ENCODE measurements at places on chromosomes 16 and 17.

DNA sequence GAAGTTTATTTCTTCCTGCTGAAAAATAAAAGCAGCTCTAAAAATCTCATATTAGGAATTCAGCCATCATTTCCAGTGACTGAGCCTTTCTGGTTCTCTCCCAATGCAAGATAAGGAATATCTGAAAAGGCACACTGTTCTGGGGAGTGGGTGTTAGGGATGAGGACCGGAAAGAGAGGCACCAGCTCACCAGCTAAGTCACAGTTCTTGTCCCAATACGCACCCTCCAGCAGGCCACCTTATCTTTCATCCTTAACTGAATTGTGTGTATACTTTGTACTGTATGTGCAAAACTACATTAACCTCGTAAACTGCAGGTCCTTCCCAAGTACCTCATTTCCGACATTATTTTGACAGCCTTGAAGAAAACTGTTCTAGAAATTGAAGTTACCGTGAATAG lies 11.0 kb downstream of the AMFR start:
- DNase-seq: no peak

DNA sequence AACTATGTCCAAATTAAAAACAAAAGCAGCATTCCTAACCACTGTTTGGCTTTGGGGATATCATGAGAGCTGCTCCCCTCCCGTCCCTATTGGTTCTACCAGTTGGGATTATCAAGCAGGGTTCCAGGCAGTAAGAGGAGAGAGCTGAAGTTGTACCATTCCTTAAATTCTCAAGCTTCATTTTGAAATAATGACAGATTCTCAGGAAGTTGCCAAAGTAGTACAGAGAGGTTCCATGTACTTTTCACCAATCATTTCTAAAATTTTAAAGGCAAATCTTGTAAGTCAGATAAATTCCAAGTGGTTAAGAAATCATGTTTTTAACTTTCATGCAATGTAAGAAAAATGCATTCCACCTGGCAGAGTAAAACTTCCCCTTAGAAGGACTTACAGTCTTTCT lies 36.9 kb downstream of the TEX2 start:
- no peak for DNase-seq

DNA sequence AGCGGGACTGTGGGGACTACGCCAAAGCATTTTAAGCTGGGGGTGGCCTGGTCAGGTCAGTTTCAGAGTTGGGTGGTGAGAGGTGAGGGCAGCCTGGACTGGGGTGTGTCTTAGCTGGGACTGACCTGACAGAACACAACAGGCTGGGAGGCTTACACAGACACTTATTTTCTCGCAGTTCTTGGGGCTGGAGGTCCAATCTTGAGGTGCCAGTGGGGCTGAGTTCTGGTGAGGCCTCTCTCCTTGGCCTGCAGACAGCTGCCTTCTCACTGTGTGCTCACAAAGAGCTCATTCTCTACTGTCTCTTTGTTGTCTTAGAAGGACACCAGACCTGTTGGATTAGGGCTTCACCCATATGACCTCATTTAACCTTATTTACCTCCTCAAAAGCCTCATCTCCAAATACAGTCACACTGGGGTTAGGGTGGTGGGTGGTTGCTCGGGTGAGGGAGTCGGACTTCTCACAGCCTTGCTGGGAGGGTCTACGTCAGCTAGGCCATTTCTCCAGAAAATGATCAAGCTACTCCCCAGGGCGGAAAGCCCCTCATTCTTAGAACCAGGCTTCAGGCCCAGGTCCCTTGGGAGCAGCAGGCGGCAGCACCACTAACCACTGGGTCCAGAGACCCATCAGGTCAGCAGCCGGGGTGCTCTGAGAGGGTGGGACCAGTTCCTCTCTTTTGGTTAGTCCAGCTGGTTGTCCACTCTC lies 149.3 kb downstream of the RAB11FIP4 start:
- no peak for DNase-seq

GRCh38 chr17:80588702-80589383 lies 44.2 kb downstream of the RPTOR start:
- no peak for DNase-seq

DNA sequence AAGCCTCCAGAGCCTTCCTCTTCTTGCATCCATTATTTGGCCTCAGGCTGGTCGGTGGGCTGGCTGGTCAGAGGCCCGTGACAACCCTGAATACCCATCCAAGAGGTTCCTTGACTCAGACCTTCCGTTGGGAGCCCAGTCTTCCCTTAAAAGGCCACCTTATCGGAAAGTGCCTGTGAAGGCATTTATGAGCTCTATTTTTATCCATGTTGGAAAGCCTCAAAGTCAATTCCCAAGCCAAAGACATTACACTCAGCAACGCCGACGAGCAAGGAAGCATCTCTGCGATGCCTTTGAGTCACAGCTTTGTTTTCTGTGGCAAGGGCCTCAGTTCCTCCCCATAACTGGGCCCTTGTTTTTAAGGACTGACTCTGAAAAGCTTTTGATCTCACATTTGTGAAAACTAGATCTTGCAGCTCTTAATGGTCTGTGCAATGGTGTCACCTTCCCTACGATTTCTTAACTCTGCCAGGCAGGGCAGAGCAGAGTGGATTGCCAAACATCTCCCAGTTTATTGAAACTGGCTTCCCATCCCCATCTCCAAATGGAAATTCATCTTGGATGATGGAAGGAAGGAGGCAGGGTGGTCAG lies 13.3 kb upstream of the SPOP start:
- DNase-seq: no peak

DNA sequence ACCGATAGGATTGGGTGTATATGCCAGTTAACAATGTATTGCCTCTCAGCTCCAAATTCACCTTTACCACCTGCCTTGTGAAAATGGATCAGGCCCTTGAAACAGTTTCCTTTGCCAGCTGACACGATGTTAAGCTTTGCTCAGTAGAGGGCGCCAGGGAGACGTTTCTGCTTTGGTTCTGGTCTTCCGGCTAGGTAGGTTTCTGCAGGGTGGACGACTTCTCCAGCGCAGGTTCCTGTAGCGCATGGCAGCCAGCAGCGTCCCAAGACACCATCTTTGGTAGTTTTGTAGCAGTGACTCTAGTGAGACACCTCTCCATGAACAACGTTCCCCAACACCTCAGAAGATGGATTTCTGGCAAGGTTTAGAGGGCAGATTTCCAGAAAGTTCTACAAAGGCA lies 24.0 kb downstream of the SYCE1L start:
- no peak for DNase-seq

DNA sequence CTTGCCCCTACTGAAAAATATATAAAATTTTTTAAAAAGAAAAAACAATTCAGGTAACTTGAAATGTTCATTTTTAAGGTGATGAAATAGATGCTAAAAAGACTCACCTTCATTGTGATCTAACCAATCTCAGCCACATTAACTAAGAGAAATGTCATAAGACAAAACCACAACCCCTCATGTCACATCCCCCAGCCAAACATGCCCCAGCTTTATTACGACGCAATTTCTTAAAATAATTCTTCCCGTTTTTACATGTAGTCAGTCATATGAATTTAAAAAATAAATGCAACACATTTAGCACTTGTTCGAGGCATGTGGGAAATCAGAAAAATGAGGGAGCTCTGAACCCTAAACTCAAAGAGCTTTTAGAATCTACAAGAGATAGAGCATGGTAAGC lies 9.5 kb downstream of the AMFR start:
- DNase-seq: no peak

- DNase-seq: no peak
Measured at GRCh38 chr17:5638596-5638995, 54.3 kb upstream of the NLRP1 start.

DNA sequence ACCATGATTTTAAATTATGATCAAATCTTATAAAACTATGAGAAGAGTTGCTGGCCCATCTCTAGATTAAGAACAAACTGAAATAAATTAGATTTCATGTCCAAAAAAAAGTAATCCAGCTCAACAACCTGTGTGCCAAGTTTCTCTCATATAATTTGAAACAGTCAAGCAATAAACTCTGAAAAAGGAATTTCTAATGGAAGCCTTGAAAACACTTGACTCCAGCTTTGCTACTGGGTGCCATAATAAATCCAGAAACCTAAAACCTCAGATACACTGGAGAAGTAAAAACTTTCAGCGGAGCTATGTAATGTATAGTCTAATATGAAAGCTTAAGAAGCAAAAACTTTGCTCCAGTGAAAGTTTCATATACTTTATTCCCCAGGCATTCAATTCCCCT lies 25.5 kb downstream of the RPGRIP1L start:
- DNase-seq: no peak

GRCh38 chr16:89443727-89444084 lies 46.7 kb downstream of the ANKRD11 start:
- DNase-seq: no peak

GRCh38 chr17:34071886-34072420 lies 183.1 kb upstream of the CCL2 start:
- DNase-seq: no peak

GRCh38 chr16:13863075-13863765 lies 56.7 kb upstream of the ERCC4 start:
- no peak for DNase-seq

DNA sequence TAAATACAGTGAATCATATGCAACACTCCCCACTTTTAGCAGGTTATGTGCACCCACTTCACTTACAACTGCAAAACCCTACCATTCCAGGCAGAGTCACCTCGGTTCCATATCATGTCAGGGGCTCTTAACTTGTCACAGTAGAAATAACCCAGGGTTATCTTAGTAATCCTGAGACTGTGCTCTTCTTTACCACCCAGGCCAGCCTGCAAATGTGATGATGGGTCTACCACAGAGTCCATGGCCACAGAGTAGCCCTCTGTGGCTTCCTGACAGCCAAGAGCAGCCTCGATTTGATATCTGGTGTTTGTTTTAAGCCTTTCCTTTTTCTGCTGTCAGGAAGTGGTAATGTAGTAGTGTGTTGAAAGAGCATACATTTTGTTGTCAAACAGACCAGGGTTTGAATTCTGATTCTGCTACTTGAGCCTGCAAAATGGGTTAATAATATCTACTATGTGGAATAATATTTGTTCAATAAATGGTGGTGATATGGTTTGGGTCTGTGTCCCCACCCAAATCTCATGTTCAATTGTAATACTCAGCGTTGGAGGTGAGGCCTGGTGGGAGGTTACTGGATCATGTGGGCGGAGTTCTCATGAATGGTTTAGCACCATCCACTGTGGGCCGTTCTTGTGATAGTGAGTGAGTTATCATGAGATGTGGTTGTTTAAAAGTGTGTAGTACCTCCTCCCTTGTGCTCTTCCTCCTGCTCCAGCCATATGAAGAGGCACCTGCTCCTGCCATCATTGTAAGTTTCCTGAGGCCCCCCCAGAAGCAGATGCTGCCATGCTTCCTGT lies 416.5 kb downstream of the UTP18 start:
- DNase-seq: no peak

DNA sequence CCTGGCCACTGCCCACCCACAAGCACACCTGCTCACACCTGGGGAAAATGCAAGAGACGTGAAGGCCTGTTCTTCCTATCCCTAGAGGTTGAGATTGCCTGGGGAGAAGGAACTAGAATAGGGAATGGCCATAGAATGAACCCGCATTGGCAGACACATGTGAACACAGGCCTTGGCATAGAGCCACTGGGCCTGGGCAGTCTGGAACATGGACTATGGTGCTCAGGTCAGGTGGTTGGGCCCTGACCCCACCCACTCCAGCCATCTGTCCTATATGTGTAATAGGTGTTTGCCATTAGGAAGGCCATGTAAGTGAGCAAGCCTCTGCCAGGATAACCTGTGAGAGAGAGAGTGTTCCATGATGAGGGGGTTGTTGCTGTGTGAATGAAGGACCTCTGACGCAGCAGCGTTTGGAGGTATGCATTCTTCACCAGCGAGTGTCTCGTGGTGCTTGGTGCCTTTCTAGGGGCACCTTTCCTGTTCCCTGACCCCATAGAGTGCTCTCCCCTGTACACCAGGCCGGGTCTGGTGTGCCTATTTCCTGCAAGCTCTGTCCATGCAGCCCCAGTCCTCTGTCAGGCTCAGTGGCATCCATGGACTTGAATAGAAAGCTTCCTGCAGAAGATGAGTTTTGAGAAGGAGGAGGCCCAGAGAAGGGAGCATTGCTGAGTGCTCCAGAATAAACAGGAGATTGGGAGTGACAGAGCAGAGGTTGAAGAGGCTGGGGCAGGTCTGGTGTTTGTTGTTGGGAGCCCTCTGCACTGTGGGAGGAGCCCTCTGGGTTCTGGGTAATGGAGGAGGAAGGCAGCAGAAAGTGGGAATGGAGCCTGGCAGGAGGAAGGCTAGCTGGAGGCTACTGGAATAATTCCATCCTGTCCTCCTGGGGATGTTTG lies 15.6 kb downstream of the CTRL start:
- DNase-seq: no peak

GRCh38 chr16:4264546-4264945 lies 8.3 kb downstream of the TFAP4 start:
- no peak for DNase-seq

GRCh38 chr16:67100569-67101310 lies 9.0 kb upstream of the PHAF1 start:
- peak; percentile 35 for DNase-seq

GRCh38 chr16:88423448-88423850 lies 29.6 kb upstream of the ZFPM1 start:
- no peak for DNase-seq

DNA sequence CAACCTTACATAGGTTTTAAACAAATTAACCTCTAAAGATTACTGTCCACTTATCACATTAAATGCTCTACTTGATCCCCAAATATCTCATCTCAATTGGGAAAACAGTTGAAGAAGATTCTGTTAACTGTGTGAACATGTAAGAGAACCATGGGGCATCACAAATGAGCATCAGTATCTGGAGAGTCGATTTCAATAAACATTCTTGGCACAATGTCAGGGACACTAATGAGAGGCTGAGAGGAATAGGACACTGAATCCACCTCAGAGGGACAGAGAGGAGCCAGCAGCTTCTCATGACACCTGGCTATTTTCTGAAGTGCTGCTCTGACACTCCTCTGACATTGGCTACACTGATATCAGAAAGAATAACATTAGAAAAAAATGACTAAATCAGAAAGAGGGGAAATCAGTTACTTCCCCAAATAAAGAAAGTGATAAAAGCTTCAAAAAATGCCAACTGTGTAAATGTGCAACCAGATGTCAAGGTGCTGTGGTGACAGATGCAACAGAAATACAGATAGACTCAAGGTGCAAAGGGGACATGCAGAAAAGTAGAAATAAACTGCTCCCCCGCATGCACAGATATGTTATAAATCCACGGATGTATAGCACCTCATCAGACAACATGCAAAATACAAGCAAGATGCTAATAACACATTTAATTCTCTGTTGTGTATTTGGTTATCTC lies 67.4 kb downstream of the SNX11 start:
- DNase-seq: no peak

DNA sequence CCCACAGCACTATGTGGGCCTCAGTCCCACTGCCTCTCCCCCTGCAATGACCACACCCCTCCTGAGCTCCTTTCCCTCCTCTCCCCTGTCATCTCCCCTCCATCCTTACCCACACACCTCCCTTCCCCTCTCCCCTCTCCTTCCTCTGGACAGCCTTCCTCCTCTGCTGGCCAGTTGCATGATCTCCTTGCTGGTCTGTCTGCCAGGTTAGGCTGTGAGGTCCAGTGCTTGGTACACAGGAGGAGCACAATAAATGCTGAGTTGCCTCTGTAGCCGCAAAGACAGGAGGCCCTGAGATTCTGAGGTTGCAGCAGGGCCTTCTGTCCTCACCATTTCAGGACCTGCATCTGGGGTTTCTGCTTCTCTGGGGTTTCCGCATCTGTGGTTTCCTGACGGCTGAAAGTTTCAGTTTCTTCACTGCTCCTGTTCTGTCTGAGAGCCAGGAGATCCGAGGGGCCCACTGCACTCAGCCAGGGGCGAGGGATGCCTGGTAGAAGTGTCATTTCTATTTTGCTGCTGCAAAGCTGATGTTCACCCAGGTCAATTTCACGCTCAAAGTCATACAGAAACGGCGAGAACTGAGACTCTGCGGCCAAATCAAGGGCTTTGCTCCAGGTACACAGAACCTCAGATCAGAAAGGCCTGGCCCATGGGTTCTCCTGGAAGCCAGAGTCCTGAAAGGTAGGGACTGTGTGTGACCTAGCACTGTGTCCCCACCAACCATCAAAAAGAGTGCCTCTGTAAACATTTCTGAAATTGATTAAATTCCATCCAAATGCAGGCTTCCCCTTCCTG lies 4.6 kb upstream of the SLC12A3 start:
- peak; percentile 60 for DNase-seq

Measured in CD4-positive, alpha-beta T cell treated with Interleukin-4 for 4 hours (primary cell).